ENCODE measurements at places on chromosomes 11 and 22. TPM values are rescaled to one million over a fixed set of nuclear protein-coding genes. Genes with fewer than 3 reads are reported as not detected.

- DNase-seq: peak; percentile 41
Observed at GRCh38 chr11:34214961-34215805, 109.8 kb downstream of the NAT10 start.

DNA sequence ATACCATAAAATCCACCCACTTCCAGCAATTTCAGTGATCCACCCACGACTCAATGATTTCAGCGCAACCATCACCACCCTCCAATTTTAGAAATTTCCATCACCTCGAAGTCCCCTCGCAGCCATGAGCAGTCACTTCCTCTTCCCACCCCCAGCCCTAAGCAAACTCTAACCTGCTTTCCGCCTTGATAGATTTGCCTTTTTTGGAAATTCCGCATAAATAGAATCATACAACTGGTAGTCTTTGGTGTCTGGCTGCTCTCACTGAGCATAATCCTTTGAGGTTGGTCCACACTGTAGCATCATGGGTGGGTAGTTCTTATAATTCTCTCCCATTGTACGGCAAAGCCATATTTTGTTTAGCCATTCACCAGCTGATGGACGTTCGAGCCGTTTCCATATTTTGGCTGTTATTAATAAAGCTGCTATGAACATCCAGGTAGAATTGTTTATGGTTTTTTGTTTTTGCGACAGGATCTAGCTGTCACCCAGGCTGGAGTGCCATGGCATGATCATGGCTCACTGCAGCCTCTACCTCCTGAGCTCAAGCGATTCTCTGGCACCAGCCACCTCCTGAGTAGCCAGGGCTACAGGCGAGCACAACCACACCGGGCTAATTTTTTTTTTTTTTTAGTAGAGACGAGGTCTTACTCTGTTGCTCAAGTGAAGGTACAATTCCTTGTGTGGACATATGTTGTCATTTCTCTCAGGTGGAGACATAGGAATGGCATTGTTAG, 16.0 kb downstream of the PIM3 start:
- no peak for DNase-seq

DNA sequence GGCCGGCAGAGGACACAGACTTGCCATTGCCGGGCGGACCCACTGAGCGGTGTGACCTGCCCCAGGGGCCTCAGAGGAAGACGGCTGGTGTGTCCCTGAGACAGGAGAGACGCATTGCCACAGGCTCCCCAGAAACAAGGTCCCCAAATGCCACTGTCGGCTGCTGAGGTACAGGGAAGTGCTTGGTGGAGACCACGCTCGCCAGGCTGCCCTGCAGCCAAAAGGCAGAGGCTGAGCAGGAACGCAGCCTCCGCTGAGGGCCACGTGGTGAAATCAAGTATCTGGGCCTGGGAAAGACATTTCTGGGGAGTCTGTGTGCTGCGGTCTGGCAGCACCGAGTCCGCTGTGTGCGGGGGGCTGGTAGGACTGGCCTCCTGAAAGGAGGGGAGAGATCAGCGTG, 794.9 kb downstream of the BRD1 start:
- DNase-seq: no peak

DNA sequence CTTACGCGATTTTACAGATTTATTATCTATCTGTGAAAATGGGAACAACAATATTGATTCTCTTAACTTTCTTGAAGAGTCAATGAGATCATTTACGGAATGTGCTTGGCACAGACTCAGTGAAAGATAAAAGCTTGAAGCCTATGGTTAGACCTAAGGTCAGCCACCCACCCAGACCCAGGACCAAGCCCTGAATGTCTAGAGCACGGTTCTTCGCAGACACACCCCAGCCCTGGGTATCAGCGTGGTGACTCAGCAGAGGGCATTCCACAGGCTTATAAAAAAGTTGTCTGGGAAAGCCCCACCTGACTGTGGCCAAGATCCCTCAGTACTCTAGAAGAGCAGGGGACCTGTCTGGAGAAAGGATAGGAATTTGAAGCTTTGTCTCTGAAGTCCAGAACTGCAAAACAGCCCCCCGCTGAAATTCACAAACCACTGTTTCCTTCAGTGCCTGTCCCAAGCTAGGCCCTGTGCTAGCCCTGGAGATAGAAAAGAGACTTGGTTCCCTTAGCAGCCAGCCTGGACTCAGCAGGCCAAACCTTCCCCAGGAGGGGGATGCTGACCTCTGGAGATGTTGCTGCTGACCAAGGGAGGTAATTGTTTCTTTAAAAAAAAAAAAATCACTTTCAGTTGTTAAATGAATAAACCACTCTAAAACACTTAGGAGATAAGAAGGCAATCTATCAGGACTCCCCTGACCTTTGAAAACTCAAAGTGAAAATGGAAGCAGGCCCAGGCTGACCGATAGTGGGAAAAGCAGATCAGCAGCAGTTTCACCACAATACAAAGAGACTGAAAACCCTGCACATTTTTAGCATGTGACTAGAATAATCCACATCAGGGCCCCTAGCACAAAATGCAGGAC, 114.0 kb downstream of the ABTB2 start:
- DNase-seq: peak; percentile 81

- DNase-seq: no peak
Observed at GRCh38 chr11:115996125-115996807, 492.1 kb upstream of the CADM1 start.

DNA sequence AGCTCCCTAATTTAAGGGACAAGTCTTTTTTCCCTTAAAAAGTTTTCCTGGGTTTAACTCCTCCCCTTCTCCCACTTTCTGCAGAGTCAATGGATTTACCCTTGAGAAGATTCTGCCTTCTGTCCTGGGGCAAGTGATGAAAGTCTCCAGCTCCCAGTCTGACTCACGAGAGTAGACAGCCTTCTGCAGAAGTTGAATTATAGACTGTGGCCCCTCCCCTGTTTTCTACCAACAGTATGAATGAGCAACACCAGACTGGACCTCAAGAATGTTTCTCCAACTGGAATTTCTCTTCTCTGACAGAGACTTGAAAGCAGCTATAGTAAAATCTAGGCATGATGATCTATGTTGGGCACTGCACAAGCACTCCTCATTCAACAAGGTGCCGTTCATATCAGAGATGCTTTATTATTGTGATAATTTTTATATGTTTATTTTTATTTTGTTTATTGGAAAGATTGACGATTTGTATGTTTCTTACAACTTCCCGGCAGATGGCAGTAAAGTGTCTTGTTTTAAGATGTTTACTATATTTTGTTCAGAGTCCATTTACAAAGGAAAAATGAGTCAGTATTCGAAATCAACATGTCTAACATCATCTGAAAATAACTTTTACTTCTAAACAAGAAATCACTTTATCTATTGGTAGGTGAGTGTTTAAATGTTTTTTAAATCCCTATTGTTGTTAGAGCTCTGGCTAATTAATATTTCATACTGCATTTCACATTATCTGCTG, 56.6 kb downstream of the LMO2 start:
- peak; percentile 76 for DNase-seq

The MUC2 gene
- total RNA-seq: not detected

DNA sequence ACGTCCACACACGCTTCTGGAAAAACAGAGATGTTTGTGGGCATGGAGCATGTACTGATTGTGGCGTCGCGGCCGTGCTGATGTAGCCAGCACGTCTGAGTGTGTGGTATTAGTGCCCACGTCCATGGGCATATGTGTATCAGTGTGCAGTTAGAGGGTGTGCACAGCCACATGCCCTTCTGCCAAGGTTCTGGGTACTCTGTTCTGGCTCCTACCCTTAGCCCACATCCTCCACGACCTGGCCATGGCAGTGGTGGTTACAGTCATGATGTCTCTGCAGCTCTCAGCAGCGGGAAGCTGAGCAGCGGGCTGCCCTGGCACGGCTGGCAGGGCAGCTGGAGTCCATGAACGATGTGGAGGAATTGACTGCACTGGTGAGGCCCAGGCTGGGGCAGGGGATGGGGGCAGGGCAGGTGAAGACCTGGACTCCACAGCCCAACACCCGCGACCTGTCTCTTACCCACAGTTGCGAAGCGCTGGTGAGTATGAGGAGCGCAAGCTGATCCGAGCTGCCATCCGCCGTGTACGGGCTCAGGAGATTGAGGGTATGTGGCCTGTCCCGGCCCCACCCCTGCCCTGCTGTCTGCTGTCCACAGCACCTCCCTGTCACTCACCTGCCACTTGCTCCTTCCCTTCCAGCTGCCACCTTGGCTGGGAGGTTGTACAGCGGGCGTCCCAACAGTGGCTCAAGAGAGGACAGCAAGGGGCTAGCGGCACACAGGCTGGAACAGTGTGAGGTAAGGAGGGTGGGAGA, 7.3 kb downstream of the SMTN start:
- no peak for DNase-seq

DNA sequence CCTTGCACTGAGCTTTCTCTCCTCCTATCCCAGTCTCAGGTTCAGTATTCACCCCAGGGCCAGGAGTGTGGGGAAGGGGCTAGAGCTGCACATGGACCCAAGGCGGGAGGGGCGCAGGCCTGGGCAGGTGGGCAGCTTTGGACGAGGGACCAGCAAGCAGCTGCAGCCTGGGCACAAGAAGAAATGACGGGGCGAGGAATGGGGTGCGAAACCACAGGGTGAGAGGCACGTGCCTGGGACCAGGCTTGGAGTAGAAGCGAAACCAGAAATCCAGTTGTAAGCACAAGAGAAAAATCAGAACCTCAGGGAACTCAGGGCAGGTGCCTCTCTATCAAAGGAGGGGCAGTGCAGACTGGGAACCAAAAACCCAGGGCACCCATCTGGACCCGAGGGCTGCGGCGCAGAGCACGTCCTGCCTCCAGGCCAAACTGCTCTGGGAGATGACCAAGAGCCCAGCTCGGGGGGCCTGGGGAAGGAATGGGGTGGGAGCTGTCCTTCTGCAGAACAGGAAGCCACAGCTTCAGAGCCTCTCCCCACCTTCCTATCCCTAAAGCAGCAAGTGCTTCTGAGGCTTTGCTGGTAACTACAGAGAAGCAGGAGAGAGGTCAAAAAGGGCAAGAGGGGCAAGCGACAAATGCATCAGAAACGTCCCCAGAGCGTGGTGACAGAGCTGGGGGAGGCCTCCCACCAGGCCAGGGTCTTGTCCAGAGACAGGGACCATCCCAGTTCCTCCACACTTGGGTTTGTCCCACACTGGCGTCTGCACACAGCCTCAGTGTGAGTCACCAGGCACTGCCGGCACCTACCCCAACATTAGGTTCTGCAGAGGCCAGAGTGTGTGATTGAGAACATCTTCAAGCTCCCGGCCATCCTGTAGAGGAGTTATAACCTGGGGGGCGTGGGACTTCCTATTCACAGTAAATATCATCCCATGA, 18.3 kb upstream of the TMPRSS4 start:
- no peak for DNase-seq

GRCh38 chr11:35549787-35550186, 24.4 kb upstream of the PAMR1 start:
- DNase-seq: peak; percentile 95

GRCh38 chr11:65487467-65488272, 11.2 kb upstream of the MALAT1 start:
- DNase-seq: peak; percentile 100

DNA sequence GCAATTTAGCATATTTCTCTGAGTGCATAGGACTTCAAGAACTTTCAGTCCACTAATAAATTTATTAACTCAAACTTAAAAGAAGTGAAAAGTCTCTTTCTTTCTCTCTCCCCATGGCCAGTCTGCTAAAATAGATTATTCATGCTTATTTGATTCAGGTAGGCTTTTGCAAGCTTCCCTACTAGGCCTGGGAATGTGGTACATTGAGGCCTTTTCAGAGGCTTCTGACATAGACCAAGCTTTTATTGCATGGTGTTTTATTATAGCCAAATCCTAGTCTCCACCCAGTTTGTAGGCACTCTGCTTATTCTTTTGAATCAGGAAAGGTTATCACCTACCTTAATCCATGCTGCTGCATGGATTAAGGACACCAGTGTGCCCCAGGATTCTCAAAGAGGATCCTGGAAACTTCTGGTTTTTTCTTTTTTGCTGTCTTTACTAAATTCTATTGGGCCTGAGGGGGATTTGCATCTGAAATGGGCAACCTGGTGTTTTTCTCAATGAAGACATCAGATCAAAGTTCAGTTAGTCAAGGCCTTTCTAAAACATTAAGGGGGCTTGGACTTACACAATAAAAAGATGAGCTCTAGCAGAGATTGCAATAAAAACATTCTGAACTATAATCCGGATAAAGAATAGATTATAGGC, 92.2 kb downstream of the ELP4 start:
- DNase-seq: no peak

The GPR83 gene
- total RNA-seq: not detected

The XPNPEP3 gene
- 10.4 TPM for total RNA-seq

DNA sequence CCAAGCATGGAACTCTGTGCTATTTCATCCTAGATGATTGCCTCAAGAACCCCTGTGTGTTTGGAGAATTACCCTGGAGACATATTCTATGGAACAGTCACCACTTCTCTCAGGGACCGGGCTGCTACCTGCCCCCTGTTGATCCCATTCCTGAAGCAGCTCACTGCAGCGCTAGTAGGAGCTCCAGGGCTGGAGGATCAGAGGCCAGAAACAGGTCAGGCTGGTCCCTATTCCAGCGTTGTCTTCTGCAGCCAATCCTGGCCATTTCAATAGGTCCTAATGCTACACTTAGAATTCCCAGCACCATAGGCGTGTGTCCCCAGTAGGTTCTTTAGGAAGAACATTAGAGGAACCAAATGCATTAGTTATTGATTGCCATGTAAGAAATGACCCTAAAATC, 48.9 kb downstream of the BTG4 start:
- DNase-seq: no peak

The PHOX2A gene
- total RNA-seq: not detected

DNA sequence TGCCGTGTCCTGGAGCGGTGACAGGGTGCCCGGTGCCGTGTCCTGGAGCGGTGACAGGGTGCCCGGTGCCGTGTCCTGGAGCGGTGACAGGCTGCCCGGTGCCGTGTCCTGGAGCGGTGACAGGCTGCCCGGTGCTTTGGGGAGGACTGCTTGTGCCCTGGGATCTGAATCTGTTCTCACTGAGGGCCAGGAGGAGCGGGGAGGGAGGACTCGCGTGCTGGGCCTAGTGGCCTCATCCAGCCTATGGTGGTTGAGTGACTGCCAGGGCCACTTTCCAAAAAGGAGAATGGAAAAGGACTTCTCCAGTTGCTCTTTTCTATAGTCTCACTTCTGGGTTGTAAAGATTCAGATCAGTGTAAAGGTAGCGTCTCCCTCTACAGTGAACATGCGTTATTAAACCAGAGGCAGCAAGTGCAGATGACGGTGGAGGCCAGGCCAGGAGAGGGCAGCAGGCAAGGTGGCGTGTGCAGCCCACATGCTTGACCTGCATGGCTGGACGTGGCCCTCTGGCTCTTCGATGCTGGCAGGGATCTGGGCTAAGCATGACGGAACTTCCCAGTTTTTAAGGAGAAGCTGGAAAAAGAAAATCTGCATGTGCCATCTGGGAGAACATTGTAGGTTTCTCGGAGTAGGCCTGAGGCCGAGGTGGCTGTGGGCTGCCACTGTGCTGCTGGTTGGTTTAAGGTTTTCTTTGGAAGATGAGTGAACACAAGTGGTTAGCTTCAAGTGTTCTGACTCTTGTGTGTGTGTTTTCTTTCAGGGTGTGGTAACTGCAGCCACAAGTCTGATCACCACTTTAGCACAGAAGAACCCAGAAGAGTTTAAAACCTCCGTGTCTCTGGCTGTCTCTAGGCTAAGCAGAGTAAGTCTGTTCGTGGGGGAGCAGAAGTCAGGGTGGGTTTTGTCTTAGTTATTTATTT, 55.0 kb downstream of the AP2A2 start:
- peak; percentile 46 for DNase-seq

The KIAA0930 gene
- total RNA-seq: 36.4 TPM
